Activated naive CD4-positive, alpha-beta T cell treated with anti-CD3 and anti-CD28 coated beads, Interleukin-2, amount 10 ng/mL, durations not matched to agents 7 days and 5 days (primary cell): ENCODE measurements at places on chromosomes 5 and 9.
A peak's percentile ranks its signal among the peaks of the same experiment; 100 is the strongest.

DNA sequence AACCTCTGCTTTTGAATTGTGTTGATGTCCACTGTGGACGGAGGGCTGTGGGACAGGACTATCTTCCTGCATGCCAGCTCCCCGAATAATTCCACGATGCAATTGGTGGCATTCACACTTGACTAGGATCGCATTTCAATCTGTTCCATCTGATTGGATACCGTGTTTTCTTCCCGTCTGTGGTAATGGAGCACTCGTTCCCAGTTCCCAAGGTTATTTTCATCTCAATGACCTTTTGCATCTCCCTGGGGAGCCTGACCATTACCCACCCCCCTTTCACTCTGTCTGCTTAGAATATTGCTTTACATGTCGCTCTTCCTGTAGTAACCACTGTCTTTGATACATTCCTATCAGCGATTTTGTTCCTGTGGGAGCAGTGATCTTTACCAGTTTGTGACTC is 402.2 kb upstream of the WWC1 start:
- no peak for DNase-seq

- no peak for DNase-seq
These were observed 17.1 kb downstream of the LRRC8A start for GRCh38 chr9:128898845-128899565.

DNA sequence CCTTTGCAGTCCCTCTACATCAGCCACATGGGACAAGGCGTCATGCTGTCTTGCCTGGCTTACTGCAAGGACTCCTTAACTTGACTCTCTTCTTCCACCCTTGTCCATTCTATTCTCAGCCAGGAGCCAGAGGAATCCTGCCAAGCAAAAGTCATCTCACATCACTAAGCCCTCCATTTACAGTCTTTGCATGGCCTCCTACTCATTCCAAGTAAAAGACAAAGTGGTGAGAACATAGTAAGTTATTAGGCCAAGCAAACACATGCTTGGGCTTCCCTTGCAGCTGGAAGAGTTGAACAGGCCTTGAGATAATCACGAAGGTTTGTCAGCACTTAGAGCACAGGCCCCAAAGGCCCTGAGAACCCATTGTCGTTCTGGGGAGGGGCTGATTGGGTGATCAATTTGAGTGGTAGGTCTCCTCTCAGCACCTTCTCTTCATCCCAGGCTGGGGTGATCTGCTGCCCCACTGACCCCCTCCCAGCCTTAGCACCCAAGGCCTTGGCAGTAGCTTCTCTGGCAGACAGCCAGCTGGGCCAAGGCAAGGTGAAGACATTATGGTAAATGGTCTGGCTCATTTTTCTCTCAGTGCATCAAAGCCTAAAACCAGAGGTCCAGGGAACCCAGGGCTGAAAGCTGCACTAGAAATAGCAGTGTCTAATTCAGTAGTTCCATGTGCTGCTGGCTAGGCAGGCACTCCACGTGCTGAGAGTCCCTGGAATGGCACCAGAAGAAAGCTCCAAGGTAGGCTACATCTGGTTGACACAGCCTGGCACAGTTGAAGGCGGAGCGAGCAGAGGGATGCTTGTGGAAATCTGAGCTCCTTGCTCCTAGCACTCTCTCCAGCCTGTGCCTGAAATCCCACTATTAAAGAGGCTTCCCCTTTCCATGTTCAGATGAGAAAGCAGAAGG is 121.4 kb downstream of the ASTN2 start:
- DNase-seq = no peak

- DNase-seq = no peak
These were observed 70.2 kb downstream of the NR2F1-AS1 start for GRCh38 chr5:93510626-93511380.

- no peak for DNase-seq
These were observed 108.3 kb downstream of the SMIM15 start for GRCh38 chr5:61053937-61054336.

DNA sequence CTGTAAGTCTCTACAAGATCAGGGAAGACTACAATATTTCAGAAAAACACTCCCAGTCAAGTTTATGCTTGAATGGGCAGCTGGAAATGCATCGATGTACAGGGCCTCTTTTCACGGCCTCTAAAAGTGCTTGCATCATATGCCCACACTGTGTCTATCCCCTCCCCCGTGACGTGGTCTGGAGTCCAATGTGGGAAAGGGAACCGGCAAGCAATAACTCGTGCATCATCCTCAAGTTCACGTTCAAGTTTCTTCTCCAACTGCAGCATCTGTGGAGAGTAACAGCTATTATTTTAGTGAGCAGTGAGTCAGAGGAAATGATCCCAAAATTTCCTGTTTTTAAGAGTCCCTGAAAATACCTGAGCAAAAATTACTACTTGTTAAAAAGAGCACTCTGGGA is 22.3 kb downstream of the ATPSCKMT start:
- no peak for DNase-seq

DNA sequence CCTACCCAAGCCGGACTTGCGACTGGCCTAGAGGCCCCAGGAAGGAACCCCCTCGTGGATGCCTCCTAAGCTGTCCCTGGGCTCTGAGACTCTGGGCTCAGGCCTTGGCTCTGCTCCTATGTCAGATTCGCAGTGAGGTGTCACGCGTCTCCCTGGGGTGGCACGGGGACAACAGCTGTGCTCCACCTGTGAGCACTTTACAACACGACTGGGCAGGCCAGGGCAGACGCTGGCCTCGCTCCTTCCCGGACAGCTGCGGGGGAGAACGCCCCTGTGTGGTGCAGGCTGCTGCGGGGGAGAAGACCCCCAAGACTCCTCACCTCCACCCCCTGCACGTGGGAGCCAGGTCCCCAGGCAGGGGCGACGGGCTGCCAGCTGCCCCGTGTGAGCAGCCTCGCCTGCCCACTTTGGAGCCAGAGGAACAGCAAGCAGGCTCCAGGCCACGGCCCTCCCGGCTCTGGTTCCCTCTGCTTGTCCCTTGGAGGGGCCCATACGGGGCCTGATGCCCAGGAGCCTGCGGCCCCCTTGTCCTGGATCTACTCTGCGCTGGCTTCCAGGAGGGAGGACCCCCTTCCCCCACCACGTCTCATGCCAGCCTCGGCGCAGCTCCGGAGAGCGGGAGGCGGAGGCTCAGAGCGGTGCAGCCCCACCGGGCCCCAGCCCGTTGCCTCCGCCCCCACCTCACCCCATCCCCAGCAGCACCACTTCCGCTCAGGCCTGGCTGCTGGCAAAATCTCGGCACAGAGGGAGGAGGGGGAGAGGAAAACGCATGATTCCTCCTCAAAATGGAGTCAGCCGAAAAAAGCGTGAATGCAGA is 36.0 kb downstream of the SARDH start:
- DNase-seq = peak; percentile 83

GRCh38 chr5:140114341-140115185 is 654 bp downstream of the PURA start:
- peak; percentile 63 for DNase-seq

DNA sequence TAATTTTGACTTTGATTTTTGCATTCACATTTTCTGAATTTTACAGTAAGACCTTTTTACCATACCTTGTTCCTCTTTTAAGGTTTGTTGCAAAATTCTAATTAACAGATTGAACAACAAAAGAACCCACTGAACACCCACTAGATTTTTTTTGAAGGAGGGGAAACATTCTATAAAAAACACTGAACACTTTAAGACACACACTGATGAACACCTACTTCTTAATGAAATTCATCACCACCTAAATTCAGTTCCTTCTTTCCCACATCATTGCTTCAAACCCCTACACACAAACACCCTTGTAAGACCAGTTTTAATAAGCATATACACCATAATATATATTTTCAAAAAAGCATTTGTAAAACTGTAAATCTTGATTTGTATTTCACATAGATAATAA is 559.0 kb upstream of the MEF2C start:
- no peak for DNase-seq

- no peak for DNase-seq
These were observed 145.9 kb downstream of the ASTN2 start for GRCh38 chr9:117268847-117269446.

GRCh38 chr5:159805021-159805420 is 111.3 kb upstream of the ADRA1B start:
- DNase-seq = no peak
